CD4-positive, alpha-beta T cell treated with Interleukin-15 for 1 hour (primary cell): ENCODE measurements at places on chromosomes 1 and 21.

GRCh38 chr1:59565611-59566410 lies 248.9 kb upstream of the HOOK1 start:
- no peak for DNase-seq

DNA sequence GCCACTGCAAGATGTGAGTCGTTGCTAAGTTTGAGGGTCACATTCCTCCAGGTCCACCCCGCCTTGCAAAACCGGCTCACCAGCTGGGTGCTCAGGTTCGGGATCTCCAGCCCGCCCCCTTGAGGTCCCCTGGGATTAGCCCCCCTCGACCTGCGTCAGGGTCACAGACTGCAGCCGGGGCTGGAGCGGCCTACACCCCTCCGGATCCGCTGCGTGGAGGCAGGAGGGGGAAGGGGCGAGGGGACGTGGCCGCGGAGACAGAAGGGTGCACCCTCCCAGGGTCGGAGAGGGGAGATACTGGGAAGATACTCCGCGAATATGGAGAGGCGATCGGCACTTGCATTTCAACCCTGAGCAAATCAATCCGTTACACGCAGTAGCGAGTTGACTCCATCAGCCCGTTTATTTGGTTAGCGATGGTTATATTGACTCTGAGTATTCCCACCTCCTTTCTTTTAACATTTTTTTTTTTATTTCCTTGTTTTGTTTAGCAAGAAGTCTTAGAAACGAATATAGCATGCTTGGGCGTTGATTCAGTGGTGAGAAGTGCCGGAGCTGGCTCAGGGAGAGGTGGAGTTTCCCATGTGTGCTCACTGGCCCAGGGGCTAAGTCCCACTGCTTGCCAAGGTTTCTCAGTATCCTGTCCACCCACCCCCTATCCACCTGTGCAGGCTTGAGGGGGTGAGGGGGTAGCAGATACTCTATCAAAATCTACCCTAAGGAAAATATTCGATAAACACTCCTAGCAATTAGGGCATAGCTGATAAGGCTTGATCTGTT lies 997 bp downstream of the IFNAR2 start:
- DNase-seq, result peak; percentile 57

DNA sequence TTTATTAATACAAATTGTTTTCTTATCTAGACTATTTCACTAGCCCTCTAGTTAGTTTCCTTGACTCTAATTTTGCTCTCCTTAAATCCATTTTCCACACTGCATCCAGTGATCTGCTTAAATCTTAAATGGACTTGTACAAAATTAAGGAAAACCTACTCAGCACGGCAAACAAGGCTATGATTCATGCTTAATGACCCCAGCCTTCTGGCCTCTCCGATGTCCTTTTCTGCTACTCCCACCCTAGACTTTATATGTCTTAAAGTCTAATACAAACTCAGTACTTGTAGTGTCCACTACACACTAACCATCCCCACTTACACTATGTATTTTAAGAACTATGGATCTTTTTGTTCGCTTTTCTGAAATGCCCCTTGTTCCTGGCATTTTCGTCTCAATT lies 2.2 kb downstream of the TMED5 start:
- DNase-seq, result no peak

- DNase-seq, result no peak
These were observed 58.5 kb downstream of the ATF6 start for GRCh38 chr1:161824618-161825017.

- DNase-seq, result no peak
These were observed 59.6 kb downstream of the CC2D1B start for GRCh38 chr1:52306227-52307006.

GRCh38 chr1:154748405-154748775 lies 121.7 kb downstream of the KCNN3 start:
- no peak for DNase-seq

DNA sequence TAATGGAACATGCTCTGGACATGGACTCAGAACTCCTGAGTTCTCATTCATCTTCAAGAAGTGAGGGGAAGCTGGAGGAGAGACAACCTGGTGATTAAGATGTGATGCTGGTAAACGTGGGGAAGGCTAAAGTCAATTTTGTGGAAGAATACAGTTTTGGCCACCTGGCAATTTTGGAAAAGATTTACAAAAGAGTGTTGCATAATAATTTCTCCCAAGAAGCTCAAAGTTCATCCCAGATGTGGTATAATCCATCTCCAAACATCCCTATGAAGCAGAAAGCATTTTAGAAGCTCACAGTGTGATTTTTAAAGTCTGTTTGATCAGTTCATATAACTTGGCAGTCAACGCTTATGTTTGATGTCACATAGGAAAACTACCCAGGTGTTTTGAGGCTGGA lies 208.7 kb downstream of the LMX1A start:
- DNase-seq, result no peak

DNA sequence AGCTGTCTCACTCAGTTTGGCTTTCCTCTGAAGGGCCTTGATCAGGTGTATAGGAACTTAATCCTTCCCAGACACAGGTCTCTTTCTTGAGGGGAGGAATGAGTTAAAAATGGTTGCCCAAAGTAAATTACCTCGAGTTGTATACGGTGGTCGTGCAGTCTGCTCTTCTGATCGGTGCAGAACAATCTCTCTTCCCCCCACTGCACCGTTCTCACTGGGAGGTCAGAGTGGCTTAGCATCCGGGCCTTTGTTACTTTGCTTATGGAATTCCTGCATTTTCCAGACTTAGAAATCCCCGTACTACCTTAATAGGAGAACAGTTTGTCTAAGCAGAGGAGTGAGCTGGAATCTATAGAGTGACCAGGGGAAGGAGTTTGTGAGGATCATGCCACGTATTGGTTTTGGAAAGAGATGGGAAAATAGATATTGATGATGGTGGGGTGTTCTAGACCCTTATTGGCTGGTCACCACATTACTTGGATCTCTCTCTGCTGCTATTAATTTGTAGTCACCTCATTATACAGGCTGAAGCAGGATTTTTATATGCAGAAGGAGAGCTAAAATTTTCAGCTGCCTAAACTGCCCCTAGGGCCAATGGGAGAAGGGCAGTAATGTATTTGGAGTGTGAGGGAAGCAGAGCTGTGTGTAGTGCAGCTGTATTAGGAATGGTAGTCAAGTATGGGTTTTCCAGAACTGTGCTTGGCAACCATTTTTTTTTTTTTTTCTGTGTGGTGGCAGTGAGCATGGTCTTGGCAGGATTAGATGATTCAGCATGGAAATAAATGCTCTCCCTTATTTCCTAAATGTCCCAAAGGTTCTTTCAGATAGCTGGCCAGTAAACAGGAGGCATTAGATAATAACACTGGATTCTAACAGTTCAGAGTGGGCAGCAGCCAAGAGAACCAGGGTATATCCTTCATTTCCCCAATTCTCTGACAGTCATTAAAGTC lies 81.5 kb downstream of the NDUFS5 start:
- DNase-seq, result no peak

- no peak for DNase-seq
These were observed 216.4 kb upstream of the KIAA0040 start for GRCh38 chr1:175408986-175409385.

DNA sequence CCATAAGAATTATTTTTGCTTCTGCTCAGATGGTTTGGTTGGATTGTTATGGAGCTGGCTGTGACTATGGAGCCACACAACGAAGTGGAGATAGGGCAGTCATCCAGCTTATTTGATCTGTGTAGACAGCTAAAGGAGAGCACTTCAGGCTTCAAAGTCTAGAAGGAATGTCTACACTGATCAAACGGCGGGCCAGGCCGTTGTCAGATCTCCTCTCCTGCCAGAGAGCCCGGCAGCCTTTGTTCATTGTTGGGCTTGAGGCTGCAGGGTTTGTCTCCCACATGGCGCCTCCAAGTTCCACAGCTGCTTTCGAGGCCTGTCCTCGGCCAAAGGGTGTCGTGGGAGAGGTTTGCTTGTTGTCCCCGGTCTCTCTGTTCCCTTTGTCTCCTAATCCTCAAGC lies 2.8 kb upstream of the STMN1 start:
- no peak for DNase-seq

- DNase-seq, result no peak
These were observed 33.9 kb upstream of the POU2F1 start for GRCh38 chr1:167186771-167187170.

GRCh38 chr21:38444691-38445090 lies 53.6 kb downstream of the ERG start:
- DNase-seq, result no peak

DNA sequence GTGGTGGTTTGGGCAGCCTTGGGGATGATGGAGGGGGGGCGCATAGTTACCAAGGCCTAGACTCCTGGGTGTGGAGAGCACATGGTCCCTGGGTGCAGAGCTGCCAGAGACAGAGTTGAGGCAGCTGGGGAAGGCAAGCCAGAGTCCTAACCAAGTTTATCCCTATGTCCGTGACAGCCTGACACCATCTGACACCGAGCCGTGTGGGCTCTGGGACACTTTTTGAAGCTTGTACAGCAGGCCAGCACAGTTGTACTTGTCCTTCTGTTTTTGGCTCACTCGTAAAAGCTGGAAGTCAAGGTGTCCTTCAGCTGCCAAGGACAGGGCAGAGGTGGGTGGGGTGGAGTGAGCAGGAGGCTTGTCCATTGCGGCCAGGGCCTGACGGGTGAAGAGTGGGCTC lies 28.5 kb downstream of the SLC26A9 start:
- no peak for DNase-seq

DNA sequence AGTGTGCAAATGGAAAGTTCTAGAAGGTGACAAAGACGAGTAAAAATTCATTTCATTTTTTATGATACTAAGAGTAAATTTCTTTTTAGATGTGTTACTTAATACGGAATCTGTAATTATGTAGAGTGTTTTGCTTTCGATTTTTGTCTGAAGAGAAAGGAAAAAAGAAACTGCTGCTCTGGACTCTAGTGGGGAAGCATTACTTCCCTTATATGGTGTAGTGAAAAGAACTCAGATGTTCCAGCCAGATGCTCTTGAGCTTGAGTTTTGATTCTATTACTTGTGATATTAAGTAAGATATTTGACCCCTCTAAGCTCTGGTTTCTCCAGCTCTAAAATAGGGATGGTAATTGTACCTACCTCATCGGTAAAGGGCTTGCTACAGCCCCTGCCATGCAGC lies 12.2 kb upstream of the GPR161 start:
- no peak for DNase-seq

DNA sequence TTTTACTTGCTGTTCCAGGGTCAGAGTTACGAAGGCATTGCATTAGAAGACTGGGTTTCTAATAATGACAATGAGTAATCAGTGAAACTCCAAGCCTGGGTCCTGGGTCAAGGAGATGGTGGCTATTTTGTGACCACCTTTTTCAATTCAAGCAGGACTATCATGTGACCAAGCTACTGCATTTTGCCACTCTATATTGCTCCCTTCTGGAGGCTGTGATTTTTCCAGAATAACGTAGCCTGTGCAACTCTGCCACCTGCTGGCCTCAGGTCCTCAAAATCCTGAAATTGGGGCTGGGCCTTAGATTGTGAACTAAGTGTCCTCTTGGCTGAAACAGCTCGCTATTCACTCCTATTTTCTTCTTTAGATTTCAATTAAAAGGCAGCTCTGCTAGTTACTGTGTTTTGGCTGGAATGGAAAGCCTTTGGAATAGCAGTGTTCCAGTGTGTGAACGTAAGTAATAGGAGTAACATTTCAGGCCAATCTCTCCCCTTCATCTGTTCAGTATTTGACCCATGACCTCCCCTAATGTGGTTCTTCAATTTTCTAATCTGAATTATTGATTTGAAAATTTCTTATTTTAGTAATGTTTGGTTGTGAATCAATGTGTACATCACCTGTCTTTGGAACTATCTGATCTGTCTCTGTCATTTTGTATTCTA lies 52.9 kb upstream of the CD46 start:
- DNase-seq, result no peak

- DNase-seq, result peak; percentile 28
These were observed 57.5 kb upstream of the PRDM2 start for GRCh38 chr1:13642306-13643004.

DNA sequence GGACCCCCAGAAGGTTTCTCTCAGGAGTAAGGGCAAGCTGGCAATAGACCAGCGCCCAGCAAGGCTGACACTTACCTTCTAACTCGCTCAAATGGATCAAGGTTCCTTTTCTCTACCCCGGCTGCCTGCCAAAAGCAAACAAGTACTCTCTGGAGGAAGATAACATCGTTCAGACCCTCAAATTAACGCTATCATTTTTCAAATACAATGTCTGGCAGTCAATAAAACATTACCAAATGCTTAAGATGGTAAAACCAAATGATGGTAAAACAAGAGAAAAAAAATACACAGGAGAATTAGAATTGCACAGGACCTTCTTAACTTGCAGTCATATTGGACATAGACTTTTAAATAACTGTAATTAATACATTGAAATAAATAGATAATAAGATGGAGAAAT lies 148.1 kb downstream of the SPATA46 start:
- no peak for DNase-seq

- no peak for DNase-seq
These were observed 73.5 kb downstream of the UBE4B start for GRCh38 chr1:10106241-10106640.

DNA sequence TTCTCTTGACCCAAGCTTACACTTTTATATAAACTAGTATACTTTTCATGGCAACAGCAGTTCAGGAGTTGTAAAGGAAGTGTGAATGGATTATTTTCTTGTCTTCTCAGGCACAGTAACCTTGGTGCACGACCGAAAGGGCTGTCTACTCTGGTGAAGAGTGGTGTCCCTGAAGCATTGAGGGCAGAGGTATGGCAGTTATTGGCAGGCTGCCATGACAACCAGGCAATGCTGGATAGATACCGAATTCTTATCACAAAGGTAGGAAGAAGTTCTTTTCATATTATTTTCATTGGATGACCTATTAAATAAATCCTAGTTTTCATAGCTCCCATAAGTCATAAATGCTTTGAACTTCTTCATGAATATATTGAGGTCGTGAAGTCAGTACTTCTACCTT lies 53.9 kb upstream of the GPR52 start:
- DNase-seq, result no peak

DNA sequence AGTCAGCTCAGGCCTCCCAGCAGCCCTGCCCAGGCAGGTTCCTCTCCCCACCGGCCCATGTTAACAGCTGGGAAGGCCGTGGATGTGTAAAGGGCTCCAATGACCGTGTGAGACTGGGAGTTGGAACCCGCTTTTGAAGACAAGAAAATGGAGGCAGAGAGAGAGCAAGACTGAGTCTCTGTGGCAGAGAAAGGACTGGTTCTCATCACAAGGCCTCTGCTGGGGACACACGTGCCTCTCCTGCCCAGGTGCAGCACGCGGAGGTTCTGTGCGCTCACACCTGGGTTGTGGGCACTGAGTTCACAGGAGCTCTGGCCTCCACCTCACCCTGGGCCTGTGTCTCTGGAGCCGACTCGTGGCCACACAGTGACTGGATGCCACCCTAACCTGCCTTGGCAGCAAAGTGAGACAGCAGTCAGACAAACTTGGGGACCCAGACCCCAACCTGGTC lies 27.0 kb downstream of the RUNX3 start:
- peak; percentile 16 for DNase-seq

- no peak for DNase-seq
These were observed 132.1 kb downstream of the ASTN1 start for GRCh38 chr1:177032434-177032833.

- DNase-seq, result no peak
These were observed 38.4 kb upstream of the KCNQ4 start for GRCh38 chr1:40745176-40745575.

DNA sequence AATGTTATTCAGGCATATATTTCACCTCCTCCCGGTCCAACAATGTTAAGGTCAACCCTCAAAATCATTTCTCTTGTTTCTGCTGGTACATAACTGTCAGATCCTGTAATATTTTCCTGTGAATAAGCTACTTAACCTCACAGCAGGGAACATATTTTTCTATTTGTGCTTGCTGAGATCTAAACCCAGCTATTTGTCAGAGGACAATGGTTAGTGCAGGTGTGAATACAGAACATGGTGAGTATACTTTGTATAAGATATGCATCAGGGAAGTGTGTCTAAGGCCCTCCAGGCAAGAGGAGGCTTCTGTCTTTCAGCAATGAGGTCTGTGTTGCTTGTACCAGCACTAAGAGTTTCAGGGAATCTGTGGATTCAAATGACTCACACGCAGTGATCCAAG lies 970.6 kb downstream of the NCAM2 start:
- no peak for DNase-seq
